Left forelimb (tissue), 1 donor: ENCODE measurements at places on chromosomes 13 and 19.

DNA sequence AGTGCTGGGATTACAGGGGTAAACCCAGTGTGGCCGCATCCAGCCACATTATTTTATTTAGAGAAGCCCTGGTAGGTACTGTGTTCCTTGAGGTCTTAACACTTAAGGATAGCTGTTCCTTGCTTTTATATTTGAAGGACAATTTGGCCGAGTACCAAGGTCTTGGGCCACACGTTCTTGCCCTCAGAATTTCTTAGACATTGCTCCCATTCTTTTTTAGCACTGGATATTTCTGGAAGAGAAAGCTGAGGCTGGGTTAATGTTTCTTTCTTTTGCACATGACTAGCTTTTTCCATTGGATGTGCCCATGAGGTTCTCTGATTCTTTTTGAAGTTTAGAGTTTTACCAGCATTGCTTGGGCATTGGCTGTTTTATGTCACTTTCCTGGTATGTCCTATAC lies 5.5 kb upstream of the RNF113B start:
- no peak for DNase-seq

GRCh38 chr13:83248751-83249150 lies 633.5 kb downstream of the SLITRK1 start:
- no peak for DNase-seq

- no peak for DNase-seq
These were observed 5.4 kb upstream of the ZNF98 start for GRCh38 chr19:22427547-22427946.

DNA sequence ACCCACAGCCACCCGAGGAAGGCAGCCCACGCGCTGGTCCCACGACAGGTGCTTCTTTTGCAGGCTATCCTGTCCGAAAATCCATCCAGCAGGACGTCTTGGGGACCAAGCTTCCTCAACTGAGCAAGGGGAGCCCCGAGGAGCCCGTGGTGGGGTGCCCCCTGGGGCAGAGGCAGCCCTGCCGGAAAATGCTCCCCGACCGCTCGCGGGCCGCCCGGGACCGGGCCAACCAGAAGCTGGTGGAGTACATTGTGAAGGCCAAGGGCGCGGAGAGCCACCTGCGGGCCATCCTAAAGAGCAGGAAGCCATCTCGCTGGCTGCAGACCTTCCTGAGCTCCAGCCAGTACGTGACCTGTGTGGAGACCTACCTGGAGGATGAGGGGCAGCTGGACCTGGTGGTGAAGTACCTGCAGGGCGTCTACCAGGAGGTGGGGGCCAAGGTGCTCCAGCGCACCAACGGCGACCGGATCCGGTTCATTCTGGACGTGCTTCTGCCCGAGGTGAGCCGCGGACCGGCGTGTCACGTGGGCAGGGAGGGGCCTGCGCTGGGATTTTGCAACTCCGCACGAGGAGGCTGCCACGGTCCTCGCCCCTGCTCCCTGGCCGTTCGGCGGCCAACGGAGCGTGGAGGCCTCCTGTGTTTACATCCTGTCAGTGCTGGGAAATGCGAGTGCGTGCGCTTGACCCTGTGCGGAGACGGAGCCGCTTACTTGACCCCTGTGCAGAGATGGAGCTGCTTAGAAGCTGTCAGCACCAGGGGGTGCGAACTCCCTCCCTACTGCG lies 12.9 kb upstream of the NDUFS7 start:
- DNase-seq, result no peak

DNA sequence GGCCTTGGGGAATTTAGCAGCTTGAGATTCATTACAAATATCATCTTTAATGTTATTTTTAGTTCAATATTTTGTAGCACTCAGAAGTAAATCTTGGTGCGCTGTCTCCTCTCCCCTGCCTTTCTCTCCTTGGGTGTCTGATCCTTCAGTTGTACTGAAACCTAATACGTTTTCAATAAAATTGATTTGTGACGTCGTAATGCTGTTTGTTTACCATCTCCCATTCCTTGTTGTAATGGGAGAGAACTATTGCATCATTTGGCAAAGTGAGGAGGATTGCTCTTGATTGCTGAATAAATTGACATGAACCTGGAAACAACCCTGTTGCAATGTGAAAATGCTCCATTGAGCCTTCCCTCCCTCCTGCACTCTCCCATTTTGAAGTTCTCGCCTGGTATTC lies 43.2 kb upstream of the TSHZ3 start:
- DNase-seq, result no peak

DNA sequence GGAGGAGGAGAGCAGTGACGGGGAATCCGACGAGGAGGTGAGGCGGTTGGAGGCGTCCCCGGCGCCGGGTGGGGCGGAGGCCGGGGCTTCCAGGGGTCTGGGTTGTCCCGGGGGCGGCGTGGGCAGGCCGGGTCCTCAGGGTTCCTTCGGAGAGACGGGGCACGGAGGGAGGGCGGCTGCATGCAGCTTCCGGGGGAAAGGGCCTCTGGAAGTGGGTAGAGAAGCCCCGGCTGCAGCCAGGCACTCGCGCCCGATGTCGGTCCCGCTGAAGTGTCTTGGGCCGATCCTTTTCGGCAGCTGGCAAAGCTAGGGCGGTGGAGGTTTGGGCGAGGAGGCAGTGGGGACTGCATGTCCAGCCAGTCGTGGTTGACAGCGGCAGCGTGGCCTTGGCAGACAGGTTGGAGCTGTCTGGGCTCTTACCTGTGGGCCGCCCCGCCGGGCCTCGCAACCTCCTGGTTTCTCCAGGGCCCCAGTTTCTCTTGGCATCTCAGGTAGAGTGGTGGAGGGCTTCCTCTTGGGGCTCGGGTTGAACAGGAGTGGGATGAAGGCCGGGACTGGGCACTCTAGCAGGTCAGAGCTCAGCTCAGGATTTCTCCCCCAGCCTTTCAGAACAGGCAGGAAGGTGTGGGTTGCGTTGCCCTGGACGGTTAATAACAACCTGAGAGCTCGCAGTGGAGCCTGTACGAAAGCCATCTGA lies 690 bp downstream of the KMT2B start:
- no peak for DNase-seq
